ENCODE measurements at places on chromosomes 13 and 19.

- DNase-seq: no peak
Measured at GRCh38 chr19:30450835-30451321, 78.7 kb downstream of the ZNF536 start.

GRCh38 chr13:107969546-107969945 lies 245.8 kb downstream of the LIG4 start:
- DNase-seq: no peak

GRCh38 chr19:36169084-36169760 lies 17.0 kb upstream of the COX7A1 start:
- DNase-seq: no peak

- no peak for DNase-seq
Measured at GRCh38 chr13:45055902-45056648, 64.2 kb upstream of the GTF2F2 start.

GRCh38 chr13:27182844-27183497 lies 11.4 kb upstream of the USP12 start:
- DNase-seq: no peak

- no peak for DNase-seq
Measured at GRCh38 chr19:40687525-40688016, 2.9 kb downstream of the NUMBL start.

DNA sequence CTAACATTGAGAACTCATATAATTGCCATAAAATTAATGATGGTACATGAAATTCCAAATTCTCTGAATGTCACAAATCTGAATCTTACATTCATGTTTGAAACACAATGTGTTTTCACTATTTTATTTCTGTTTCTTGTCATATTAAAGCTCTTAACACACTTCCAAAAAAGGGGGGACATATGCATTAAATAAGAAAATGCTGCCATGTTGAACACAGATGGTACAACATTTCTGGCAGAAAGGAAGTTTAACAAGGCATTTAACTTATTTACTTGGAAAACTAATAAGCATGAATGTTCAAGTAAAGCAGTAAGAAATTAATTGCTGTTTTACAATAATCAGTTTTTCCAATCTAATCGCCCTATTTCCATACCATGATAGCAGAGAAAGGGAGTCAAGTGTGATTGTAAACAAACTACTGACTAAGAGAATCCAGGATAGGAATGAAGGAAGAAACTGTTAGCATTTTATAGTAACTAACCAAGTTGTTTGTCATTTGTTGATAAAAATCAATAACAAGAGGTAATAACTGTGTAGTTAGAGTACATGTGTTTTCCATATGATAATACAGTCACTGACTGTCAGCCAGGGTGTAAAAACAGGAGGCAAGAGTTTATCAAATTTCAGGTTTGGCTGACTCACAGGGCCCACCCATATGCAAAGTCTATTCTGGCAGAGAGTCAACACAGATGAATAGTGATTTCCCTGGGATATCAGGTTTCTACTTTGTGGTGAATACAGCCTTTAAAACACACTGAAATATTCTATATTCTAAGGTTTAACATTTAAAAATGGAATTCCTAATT lies 5.7 kb upstream of the FOXO1 start:
- no peak for DNase-seq

DNA sequence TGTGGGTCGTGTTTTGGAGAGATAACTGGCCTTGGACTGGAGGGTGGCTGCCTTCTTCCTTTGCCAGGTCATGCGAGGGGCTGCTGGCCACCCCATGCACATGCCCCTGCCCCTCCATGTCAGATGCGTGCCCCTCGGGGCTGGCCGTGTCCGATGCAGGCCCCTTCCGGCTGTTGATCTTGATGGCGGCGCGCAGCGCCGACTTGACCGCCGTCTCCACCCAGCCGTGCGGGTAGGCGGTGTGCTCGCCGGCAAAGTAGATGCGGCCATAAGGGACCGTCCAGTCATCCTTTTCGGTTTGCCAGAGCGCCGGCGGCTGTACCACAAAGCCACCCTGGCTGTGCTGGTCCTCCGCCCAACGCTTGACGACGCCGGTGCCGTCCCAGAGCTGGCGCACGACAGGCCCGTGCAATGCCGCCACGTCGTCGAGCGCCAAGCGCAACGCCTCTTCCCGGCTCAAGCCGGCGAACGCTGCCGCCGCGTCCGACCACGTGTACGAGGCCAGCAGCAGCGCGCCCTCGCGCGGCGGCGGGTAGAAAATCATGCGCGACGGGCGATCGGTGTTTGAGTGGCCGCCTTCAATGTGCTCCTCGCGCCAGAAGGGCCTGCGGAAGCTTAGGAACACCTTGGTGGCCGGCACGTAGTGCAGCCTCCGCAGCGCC lies 6.9 kb downstream of the IL4I1 start:
- peak; percentile 63 for DNase-seq

- DNase-seq: no peak
Measured at GRCh38 chr19:8302357-8302691, 5.8 kb downstream of the CD320 start.

- no peak for DNase-seq
Measured at GRCh38 chr13:39561971-39562370, 41.0 kb downstream of the LHFPL6 start.

- no peak for DNase-seq
Measured at GRCh38 chr19:45809643-45810159, 5.4 kb downstream of the RSPH6A start.

DNA sequence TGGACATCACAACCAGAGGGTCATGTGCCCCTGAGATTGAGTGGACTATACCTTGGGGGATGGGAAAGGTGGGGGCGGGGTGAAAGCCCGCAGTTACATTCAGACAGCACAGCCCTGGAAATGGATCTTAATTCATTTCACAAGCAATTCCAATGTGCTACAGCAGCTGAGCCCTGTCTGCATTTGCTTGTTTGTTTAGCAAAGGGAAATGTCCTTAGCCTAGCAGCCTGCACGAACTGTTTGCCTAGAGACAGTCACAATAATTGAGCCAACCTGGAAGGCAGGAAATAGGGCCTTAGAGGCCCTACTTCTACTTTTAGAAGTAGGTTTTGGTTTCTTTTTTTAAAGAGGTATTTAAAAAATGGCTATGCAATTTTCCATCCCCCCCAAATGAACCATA lies 177.3 kb upstream of the KL start:
- DNase-seq: no peak

GRCh38 chr13:39777527-39778061 lies 122.1 kb downstream of the COG6 start:
- no peak for DNase-seq

DNA sequence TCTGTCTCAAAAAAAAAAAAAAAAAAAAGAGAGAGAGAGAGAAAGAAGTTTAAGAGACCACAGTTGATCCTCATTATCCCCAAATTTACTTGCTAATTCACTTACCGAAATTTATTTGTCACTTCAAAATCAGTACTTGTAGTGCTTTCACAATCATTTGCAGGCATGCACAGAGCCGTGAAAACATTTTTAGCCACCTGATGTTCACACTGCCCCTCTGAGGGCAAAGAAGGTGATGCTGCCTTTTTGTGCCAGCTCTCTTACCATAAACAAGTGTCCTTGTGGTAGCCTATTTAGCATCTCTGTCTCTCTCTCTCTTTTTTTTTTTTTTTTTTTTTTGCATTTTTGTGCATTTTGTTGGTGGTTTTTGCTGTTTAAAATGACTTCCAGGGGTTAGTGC lies 24.1 kb upstream of the CASP14 start:
- no peak for DNase-seq

GRCh38 chr13:77009011-77009410 lies 17.1 kb downstream of the CLN5 start:
- DNase-seq: no peak

GRCh38 chr19:30712431-30713337 lies 340.5 kb downstream of the ZNF536 start:
- DNase-seq: no peak

DNA sequence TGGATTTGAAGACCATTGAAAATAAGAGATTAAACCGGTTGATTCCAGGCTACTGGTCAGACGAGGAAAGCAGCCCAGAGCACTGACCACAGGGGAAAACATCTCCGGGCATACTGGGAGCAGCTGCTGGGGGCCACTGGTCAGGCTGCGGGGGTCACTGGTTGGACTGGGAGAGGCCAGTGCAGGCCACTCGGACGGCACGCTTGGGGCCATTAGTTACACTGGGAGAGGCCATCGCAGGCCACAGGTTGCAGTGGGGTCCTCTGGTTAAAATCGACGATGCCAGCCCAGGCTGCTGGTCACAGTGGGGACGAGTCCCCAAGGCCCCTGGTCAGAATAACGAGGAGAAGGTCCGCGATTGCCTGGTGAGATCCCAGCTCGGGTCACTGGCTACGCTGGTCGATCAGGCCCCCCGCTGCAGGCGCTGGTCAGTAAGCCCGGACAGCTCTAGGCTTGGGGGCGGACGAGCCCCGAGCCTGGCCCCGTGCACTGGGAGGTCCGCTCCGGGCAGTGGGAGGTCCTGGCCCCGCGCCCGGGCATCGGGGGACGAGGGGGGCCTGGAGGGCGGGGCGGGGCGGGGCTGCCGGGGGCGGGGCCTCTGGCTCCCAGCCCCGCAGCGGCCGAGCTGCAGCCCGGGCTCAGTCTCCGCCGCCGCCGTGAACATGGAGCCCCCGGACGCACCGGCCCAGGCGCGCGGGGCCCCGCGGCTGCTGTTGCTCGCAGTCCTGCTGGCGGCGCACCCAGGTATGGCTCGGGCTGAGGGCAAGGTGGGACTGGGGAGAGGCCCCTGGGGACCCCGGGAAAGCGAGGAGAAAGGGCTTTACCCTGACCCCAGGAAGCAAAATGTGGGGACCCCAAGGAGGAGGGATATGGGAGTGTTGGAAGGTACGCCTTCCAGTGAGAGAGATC lies at the start of gene BCAM:
Gene BCAM (plus strand): TSS at position 641 of the 909 bp plus-strand sequence. CDS start 22 bp downstream, at position 663.
- no peak for DNase-seq

DNA sequence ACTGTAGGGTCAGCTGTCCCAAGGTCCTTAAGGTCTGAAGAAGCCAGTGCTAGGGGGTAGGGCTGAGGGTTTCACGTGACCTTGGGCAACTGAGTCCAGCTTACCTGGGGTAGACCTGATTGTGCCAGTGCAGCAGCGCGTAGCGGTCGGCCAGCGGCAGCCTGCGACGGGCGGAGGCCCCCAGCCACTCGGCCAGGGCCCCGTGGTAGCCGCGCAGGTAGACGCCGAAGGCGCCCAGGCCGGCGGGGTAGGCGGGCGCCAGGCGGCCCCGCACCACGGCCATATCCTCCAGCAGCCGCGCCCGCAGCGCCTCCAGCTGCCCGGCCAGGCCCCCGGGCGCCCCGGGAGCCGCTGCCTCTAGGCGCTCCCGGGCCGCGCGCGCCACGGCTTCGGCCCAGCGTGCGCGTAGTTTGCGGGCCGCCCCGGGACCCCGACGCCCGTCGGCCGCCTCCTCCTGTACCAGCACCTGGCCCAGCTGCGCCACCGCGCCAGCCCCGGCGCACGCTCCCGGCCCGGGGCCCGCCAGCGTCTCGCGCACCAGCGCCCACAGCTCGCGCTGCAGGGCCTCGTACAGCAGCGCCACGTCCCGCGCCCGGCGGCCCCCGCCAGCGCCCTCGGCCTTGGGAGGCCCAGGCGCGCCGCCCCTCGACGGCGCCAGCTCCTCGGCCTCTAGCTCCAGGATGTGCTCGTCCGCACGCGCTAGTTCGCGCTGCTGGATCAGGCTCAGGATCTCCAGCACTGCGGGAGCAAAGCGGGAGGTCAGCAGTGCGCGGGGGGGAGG lies 10.9 kb downstream of the EXOC3L2 start:
- no peak for DNase-seq

DNA sequence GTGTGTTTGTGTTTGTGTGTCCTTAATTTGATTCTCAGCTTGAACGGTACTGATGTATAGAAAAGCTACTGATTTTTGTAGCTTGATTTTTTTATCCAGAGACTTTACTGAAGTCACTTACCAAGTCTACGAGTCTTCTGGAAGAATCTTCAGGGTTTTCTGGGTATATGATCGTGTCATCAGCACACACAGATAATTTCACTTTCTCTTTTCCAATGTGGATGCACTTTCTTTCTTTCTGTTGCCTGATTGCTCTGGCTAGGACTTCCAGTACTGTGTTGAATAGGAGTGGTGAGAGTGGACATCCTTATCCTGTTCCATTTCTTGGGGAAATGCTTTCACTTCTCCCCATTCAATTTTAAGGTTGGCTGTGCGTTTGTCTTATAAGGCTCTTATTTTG lies 7.9 kb upstream of the LILRB1 start:
- no peak for DNase-seq

GRCh38 chr13:53074114-53074513 lies 45.5 kb downstream of the OLFM4 start:
- no peak for DNase-seq

- no peak for DNase-seq
Measured at GRCh38 chr19:5635427-5635826, 12.5 kb downstream of the SAFB start.

DNA sequence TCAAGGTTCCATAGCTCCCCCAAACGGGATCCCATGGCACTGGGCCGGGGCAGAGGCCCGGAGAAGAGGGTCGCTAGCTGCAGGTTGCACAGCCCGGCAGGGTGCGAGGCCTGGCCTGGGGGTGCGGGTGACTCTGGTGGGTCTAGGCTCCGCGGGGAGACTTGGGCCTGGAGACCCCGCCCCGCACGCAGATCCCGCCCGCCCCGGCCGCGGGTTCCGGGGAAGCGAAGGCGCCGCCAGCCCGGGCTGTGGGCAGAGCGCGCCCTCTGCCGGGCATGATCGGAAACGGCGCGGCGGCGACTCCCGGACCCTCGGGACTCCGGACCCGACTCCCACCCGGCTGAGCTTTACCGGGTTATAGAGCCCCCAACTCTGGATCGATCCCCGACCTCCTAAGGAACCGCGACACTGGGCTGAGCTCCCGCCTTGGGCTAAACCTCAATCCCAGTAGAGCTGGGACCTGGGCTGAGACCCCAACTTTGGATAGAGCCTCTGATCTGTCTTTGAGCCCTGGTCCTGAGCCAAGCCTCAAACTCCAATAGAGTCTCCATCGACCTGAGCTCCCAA lies 3.1 kb upstream of the TNFAIP8L1 start:
- peak; percentile 57 for DNase-seq

GRCh38 chr13:109779876-109780510 lies 6.4 kb downstream of the IRS2 start:
- DNase-seq: no peak

DNA sequence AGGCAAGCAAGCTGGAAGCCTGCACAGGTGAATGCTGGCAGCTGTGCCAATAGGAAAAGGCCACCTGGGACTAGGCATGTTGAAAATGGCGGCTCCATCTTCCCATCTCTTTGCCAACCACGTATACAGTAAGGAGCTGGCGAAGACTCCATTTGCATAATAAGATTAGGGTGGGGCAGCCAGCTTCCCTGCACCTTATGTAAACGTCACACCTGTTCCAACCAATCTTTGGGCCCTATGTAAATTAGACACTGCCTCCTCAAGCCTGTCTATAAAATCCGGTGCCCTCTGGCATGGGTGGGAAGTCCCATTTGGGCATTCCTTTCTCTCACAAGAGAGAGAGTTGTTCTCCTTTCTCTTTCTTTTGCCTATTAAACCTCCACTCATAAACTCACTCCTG lies 16.8 kb downstream of the ADGRE2 start:
- DNase-seq: no peak

DNA sequence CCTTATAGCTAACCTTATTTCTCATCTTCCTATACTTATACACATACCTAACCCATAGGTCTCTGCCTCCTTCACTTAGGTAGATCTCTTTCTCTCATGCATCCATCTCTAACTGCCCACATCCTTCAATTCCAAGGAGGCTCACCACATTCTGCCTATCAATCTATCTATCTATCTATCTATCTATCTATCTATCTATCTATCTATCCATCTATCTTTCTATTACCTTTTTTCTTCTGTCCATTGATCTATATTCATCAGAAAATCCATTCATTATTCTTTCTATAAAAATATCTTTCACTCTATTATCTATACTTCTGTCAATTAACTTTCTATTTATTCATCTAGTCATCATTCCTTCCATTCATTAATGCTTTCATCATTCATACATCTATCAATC lies 11.1 kb upstream of the CYP2A7 start:
- DNase-seq: no peak

- no peak for DNase-seq
Measured at GRCh38 chr13:99894840-99895443, 76.6 kb downstream of the ZIC5 start.

- DNase-seq: no peak
Measured at GRCh38 chr19:38684078-38684861, 36.8 kb downstream of the ACTN4 start.

Measured in T follicular helper cell (primary cell).